Stimulated activated CD4-positive, alpha-beta T cell treated with anti-CD3 and anti-CD28 coated beads, Interleukin-2, amount 100 ng/mL, for 24 hours (primary cell): ENCODE measurements at places on chromosomes 16 and 17.

- DNase-seq: no peak
Measured at GRCh38 chr16:24996731-24997130, 18.4 kb downstream of the ARHGAP17 start.

DNA sequence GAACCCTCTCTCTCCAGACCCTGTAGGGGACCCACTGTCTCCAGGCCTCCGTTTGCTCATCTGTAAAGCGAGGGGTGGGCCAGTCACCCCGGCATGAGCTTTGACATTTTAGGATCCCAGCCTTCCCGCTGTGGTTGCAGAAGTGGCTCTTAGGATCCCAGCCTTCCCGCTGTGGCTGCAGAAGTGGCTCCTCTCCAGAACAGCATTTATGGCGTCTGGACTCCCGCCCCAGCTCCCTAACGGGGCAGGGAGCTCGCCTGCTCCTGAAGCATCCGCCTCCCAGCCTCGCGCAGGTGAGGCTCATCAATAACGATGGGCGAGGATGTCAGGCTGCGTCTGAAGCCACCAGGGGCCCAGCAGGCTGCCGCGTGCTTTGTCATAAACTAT lies 222.3 kb upstream of the TNRC6C start:
- DNase-seq: no peak

GRCh38 chr17:2406903-2407790 lies 6.3 kb upstream of the MNT start:
- DNase-seq: no peak

DNA sequence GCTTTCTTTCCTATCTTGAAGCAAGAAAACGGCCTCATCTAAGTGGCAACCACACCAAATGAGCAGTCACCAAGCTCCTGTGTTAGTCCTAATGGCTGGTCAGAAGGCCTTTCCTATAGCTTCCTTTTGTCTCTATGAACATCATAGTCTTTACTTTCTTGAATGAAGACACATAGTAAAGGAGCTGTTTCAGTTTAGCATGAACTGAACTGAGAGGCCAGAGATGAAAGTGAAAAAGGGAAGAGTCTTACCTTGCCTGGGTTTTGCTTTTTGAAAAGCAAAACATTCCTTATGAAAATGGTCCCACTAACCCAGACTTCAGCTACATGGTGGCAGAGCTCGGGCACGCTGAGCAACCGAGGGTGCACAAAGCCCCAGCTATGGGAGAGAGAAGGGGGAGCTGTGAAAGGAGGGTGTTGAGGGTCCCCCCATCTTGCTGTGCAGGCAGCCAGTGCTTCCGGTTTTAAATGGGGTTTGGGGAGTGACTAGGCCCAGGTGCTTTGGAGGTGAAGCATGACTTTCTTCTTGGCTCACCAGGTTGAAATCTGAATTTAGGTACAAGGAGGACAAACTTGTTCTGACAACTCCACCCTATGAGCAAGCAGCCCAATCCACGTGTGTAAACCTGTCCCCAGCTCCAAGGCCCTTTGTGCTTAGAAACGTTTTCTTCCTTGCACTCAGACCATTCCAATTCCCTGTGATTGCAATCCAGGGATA lies 9.1 kb upstream of the PSMC3IP start:
- DNase-seq: no peak

- DNase-seq: no peak
Measured at GRCh38 chr16:5166486-5166885, 68.9 kb upstream of the EEF2KMT start.

DNA sequence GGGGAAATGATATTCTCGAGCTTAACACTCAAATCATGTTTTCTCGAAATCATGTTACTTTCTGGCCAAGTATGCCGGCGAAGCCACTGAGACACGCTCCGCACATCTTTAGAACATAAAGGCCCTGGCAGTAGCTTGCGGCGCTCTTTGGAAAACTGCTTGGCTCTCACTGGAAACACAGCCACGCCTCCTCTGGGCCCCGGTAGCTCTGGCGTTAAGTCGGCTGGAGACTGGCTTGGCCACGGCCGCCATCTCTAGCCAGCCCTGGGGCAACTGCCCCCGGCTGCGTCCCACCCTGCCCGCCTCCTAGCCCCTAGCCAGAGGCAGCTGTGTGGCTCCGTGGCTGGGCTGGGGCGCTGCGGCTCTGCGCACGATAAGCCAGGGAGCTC lies 9.2 kb upstream of the BAIAP2 start:
- no peak for DNase-seq

DNA sequence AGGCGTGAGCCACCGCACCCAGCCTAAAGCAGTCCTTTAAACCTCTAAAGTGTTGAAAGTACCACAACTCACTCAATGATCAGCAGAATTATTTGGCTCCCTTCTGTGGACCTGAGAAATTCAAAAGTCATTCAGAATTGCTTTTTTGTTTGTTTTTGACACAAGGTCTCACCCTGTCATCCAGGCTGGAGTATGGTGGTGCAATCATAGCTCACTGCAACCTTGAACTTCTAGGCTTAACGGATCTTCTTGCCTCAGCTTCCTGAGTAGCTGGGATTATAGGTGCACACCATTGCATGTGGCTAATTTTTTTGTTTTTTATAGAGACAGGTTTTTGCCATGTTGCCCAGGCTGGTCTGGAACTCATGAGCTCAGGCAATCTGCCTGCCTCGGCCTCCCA lies 44.3 kb downstream of the TRAF4 start:
- no peak for DNase-seq

- DNase-seq: no peak
Measured at GRCh38 chr17:29054835-29055234, 11.9 kb downstream of the PIPOX start.

GRCh38 chr16:74677868-74678267 lies 11.2 kb upstream of the RFWD3 start:
- DNase-seq: no peak

DNA sequence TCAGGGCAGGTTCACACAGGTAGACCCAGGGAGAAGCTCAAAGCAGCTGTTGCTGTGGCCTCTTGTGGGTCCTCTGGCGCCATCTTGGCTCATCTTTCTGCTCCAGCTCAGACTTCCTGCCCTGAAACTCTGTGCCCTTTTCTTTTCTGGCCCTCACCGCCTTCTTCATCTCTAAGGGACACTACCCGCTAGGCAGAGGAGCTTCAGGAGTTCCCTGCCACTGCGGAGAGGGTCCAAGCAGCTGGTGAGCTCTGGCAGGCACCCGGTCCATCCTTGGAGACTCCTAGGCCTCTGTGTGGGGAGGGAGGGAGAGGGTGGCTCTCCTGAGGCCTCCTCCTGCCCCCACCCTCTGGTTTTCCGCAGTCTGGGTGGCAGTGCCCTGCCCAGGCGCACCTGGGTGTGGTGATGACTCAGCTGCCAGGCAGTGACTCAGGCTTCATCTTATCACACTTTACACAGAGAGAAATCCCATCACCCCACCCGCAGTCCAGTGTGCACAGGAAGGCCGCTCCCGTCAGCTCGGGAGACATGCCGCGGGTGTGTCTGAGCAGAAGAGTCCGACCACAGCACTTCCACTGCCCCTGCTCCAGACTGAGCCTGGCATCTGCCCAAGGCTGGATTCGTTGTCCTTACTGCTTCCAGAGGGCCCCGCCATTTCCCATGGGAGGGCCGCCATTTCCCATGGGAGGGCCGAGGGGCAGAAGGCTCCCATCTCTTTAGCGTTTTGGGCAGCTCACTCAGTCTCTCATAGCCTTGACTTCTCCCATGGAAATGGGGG lies 7.3 kb downstream of the NT5C start:
- DNase-seq: peak; percentile 69

GRCh38 chr16:46908540-46909372 lies 24.6 kb downstream of the GPT2 start:
- peak; percentile 73 for DNase-seq

DNA sequence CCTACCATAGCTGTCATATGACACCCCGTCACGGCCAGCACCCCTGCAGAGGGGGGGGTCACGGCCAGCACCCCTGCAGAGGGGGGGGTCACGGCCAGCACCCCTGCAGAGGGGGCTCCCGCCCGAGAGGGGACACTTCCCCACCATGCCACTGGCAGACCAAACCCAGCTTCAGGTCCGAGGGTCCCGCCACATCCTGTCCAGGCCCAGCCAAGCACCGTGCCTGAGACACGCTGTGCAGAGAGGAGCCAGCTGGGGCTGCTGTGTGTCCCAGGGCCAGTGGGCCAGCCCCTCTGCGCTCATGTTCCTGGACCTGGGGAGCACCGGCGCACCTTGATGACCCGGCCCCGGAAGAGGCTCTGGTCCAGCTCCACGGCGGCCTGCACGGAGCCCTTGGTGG lies 1.9 kb downstream of the PABPN1L start:
- DNase-seq: no peak

DNA sequence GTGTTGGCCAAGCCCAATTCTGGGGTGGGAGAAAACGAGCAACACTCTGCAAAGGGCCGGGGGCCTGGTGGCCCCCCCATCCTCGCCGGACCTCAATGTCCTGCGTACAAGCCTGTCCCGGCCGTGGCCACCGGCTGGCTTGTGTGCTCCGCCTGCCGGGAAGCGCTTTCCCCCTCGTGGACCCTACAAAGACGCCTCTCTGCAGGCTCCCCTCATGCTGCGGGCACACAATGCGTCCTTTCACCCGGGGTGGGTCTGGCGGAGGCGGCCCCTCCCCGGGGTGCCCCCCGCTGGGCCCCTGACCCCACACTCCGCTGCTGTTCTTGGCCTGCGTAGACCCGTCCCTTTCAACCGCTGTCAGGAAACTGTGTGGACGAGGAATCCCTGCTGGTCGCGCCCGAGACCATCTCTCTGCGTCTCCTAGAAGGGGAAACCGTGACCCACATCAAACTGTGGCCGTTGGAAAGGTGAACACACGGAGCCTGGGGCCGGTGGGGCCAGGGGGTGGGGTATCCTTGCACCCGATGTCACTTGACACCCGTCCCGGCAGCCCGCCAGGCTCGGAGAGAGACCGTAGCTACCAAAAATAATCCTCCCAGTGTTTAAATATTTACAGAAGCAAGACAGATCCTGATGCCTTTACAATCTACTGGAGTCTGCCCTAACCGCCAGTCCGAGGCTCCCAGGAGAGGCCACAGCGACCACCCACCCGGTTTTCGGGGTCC lies 43.6 kb downstream of the TBC1D16 start:
- no peak for DNase-seq

- DNase-seq: no peak
Measured at GRCh38 chr17:64017381-64017980, 3.0 kb downstream of the ICAM2 start.

GRCh38 chr17:37813751-37814150 lies 68.9 kb upstream of the HNF1B start:
- no peak for DNase-seq

GRCh38 chr17:18323007-18323406 lies 7.9 kb downstream of the SMCR8 start:
- no peak for DNase-seq

- DNase-seq: no peak
Measured at GRCh38 chr17:74851612-74852236, 8.0 kb downstream of the GRIN2C start.

DNA sequence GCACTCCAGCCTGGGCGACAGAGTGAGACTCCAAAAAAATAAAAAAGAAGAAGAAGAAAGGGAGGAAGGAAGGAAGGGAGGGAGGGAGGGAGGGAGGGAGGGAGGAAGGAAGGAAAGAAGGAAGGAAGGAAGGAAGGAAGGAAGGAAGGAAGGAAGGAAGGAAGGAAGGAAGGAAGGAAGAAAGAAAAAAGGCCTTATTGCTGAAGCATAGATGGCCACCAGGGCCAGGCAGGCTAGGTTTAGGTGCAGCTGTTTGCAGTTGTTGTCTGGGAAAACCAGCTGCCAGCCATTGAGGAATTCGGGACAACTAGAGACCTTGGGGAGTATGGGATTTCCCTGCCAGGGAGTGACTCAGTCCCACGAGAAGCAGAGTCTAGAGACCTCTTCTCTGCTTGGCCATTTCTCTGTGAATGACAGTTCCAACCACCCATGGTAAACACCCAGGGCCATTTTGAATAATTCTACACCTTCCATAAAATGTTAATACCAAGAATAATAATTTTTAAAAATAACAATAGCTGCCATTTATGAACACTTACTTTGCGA lies 31.0 kb downstream of the SCNN1B start:
- DNase-seq: no peak

DNA sequence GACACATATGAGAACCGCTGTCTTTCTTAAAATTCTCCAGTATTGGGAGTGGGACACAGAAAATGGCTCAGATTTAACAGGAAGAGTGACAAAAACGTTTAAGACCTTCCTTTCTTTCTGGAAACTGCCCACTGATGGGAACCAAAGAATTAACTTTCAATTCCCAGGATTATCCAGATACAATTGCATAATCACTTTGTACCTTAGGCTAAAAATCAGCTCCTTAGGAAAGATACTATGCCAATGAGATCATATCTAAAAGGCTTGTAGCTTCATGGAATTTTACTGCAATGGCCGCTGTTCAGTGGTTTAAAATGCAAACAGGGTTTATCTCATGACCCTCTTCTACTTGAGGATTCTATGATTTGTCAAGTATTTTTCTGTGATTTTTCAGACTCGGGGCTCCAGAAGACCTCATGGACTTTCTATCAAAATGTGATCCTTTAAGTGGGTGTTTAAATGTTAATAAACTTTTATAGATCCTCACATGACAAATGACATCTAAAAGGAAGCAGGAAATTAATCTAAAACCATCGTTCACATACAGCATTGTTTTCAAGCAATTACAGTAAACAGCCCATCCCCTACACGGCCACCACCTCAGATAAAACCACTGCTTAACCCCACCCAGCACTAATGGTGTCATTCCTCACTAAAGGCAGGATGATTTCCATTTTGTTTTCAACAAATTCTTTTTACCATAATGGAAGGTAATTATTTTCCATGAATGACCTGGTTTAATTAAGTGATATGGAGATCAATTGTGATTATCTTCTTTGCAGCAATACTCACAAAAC lies 31.6 kb upstream of the ERN1 start:
- DNase-seq: no peak

DNA sequence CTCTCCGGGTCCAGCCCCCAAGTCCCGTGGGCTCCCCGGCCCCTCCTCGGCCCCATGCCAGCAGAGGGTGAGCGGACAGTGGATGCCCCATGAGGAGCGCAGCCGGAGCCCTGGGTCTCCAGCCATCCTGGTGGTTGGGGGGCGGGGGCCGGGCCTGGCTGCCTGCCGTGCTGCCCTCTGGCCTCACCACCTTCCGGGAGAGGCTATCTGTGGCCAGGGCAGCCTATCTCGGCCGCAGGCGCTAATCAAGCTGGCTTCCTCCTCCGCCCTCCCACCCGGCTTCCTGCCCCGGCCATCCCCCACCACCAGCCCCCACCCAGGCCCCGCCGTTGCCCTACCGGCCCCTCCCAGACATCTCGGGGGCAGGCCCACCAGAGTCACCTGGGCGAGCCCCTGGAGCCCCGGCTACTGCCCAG lies 46.8 kb downstream of the ZFPM1 start:
- no peak for DNase-seq

DNA sequence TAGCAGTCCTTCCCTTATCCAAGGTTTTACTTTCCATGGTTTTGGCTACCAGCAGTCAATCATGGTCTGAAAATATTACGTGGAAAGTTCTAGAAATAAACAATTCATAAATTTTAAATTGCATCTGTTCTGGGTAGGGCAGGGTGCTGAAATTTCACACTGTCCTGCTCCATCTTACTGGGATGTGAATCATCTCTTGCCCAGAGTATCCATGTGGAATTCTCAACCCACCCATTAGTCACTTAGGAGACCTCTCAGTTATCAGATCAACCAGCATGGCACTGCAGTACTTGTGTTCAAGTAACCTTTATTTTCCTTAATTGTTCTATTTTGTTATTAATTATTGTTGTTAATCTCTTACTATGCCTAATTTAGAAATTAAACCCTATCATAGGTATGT lies 202.8 kb upstream of the CPHXL start:
- DNase-seq: no peak

GRCh38 chr17:16649585-16649984 lies 4.1 kb downstream of the ZNF624 start:
- DNase-seq: no peak
